ENCODE measurements at places on chromosomes 3 and 15.

GRCh38 chr3:61736506-61736905 lies 175.1 kb downstream of the PTPRG start:
- no peak for DNase-seq

DNA sequence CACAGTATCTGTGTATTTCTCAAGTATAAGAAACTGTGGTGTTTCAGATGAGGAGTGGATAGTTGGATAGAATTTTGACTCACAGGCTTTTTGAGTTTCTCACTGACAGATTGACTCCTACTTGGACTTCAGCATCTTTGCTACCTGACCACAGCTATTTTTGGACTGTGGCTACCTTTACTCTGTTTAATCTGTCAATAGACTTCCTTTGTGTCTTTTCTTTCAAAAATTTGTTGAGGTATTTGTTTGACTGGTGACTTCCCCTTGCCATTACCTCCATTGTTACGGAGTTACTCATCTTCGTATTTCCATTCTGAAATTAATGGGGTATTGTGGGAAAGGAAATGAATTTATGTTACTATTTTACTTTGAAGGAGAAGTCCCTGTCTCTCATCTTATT lies 123.8 kb downstream of the AGBL1 start:
- no peak for DNase-seq

GRCh38 chr15:59190291-59190690 lies 16.4 kb upstream of the LDHAL6B start:
- no peak for DNase-seq

DNA sequence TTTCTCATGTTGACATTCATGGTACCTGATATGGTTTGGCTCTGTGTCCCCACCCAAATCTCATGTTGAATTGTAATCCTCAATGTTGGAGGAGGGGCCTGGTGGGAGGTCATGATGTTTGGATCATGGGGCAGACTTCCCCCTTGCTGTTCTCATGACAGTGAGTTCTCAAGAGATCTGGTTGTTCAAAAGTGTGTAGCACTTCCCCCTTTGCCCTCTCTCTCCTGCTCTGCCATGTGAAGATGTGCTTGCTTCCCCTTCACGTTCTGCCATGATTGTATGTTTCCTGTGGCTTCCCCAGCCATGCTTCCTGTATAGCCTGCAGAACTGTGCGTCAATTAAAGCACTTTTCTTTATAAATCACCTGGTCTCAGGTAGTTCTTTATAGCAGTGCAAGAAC lies 3.3 kb upstream of the UBL7 start:
- DNase-seq, result no peak

DNA sequence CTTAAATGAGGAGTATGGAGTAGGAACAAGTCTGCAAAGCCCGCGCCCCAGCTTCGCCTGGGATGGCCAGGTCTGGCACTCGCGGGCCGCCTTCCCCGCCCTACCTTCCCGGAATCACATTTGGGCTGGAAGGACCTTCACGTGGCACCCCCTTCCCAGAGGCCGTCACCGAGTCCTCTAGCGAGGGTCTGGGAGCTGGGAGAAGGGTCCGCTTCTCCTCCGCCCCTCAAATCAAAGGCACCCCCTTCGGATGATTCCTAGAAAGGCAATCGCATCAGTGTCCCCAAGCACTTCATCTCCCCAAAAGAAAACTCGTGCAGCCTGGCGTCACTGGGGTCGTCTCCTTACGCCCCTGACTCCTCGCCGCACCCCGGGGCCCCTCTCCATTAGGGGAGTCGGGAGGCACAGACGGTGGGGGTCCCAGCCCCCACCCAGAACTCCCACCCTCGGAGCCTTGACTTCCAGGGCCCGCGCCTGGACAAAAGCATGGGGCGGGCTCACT lies 380 bp downstream of the MYLK start:
- peak; percentile 10 for DNase-seq

- DNase-seq, result no peak
Observed at GRCh38 chr3:138434875-138435772, 708 bp downstream of the ESYT3 start.

DNA sequence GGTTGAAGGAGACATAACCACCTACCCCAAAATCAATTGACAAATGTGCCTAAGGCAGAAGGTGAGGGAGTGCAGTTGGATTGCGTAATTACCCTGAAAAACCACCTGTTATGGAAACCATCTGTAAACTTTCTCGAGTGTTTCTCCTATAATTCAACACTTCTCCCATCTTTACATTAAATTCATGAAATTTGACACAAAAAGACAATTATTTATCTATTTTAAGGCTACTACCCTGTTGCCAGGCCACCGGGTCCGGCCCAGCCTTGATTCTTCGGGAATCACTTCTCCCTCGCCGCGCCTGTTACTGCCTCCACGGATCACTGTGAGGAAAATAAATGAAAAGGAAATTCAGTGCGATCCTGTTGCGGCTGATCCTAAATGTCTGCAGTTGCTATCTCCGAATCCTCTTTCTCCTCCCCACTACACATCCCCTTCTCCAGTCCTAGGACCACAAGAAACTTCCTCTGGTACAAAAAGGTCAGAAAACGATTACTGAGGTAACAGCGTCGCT lies 646 bp downstream of the IQCB1 start:
- DNase-seq, result peak; percentile 8

DNA sequence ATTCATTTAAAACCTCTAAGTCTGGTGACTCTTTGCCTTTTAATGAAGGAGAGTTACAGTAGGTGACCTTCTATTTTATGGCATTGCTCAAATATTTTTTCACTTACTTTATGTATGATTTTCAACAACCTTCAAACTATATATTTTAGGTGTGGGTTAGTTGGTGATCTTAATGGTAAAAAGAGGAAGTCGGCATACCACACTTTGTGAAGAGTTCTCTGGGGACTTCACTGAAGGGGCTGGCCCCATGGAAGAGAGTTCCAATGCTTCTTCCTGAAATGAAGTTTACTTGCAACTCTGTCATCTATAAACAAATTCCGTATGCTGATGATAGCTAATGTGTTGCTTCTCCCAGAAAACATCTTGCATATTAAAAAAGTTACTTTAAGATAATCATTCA lies 647.0 kb upstream of the SGO1 start:
- DNase-seq, result no peak

Measured in neural crest cell (in vitro differentiated cells).